ENCODE measurements at places on chromosomes 7 and 10.

- no peak for DNase-seq
These were observed 386.6 kb upstream of the POM121L12 start for GRCh38 chr7:52648872-52649271.

GRCh38 chr10:62614389-62615157 is 189.9 kb upstream of the ADO start:
- DNase-seq = no peak

DNA sequence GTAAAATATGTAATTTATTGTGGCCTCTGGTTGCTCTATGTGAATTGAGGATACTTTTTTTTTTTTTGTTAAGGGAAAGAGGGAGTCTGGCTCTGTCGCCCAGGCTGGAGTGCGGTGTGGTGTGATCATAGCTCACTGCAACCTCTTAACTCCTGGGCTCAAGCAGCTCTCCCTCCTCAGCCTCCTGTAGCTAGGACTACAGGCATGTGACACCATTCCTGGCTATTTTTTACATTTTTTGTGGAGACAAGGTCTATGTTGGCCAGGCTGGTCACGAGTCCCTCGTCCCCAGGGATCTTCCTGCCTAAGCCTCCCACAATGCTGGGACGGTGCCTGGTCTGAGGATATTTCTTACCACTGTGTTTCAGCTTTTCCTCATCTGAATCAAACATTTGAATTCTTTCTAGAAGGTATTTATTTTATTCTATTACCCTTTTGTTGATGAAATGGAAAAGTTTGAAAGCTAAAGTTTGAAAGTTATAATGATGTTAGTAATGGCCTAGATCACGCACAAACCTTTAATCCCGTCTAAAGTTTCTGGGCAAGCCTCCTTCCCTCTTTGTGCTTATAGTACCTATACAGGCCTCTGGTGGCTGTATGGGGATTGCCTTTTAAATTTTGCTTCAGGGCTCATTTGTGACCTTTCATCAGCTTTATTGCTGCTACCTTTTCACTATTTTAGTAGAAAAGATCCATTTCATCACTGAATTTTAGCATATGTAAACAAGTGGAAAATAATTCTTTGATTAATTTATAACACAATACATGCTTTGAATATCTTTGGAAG is 2.0 kb downstream of the IFRD1 start:
- DNase-seq = no peak

GRCh38 chr7:131299074-131299473 is 28.6 kb upstream of the MKLN1 start:
- DNase-seq = no peak

DNA sequence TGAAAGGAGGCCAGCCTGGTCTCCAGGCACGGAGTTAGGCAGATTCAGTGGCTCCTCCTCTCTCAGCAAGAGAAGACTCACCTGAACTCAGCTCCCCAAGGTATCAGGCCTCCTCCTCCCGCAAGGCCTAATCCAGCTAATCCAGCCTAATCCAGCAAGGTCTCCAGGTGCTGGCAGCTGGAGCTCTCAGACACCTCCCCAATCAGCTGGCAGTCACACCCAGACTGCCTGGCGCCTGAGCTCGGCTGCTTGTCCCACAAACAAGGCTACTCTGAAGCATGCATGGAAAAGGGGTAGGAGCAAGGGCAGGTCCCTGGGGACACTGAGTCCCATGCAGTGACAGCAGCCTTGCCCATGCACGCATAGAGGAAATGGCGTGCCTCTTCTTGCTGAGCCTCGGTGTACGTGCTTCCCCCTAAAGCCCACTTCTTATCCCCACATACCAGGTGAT is 3.3 kb upstream of the OPN4 start:
- no peak for DNase-seq

GRCh38 chr10:2866569-2866968 is 200.8 kb upstream of the PFKP start:
- DNase-seq = no peak

DNA sequence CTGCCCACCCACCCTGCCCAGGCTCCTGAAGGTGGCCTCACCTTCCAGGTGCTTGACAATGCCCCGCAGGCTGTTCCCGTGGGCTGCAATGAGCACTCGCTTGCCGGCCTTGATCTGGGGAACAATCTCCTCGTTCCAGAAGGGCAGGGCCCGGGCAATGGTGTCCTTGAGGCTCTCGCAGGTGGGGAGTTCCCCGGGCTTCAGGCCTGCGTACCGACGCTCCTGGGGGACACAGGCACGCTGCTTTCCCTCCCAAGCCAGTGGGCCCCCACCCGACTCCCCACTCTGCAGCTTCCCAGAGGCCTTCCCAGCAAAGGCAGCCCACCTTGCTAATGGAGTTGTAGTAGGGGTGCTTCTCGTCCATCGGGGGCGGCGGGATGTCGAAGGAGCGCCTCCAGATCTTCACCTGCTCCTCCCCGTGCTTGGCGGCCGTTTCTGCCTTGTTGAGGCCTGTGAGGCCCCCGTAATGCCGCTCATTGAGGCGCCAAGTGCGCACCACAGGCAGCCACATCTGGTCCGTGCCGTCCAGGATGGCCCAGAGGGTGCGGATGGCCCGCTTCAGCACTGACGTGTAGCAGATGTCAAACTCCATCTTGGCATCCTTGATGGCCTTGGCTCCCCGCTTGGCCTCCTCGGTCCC is 456 bp downstream of the PGAM2 start:
- no peak for DNase-seq

DNA sequence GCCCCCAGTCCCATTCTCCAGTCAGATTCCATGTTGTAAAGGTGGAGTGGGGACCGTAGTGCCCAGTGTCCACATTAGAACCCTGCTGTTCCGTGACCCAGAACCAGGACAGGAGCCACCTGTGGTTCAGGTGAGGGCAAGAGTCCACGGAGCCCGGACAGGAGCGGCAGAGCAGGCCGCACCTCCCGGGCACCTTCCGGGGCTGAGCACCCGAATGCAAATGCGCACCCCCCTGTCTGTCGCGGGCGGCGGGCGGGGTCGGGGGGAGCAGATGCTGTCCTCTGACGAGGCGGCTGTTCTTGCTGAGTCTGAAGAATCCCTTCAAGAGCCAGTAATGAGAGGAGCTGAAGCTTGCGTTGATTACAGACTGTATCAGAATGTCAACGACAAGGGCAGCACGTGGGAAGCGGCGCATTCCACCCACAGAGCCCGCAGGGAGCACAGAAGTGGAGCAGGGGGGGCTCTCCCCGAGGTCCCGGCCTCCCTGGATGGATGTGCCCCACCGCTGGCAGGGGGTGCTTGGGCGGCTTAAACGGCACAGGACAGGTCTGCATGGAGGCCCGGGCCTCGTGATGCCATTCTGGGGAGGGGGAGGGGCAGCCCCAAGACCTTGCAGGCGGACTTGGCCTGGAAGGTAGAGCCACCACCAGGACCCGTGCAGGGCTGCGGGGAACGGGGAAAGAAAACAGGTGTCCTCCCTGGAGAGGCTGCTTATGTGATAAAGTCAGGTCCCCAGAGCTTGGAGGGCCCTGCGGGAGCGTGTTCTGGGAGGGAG is 407.5 kb upstream of the RNF32 start:
- DNase-seq = no peak

- no peak for DNase-seq
These were observed 11.6 kb downstream of the MCMBP start for GRCh38 chr10:119860866-119861607.

DNA sequence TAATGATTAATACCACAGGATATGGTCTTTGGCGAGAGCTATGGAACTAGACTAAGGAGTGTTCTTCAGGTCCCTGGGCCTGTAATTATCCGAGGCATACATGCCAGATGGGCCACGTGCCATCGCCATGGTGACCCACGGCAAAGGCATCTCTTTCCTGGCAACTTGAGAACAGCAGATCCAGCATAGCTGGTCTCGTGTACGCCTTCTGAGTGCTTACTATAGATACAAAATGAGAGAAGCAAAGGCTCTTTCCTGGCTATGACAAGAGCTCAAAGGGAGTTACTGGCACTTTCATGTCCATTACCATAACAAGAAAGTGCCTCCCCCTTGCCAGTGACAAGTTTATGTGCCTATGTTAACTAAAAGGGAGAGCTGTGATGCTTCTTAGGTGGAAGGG is 26.0 kb upstream of the GLI3 start:
- DNase-seq = no peak

- DNase-seq = no peak
These were observed 41.7 kb downstream of the ARL4A start for GRCh38 chr7:12729112-12729511.

DNA sequence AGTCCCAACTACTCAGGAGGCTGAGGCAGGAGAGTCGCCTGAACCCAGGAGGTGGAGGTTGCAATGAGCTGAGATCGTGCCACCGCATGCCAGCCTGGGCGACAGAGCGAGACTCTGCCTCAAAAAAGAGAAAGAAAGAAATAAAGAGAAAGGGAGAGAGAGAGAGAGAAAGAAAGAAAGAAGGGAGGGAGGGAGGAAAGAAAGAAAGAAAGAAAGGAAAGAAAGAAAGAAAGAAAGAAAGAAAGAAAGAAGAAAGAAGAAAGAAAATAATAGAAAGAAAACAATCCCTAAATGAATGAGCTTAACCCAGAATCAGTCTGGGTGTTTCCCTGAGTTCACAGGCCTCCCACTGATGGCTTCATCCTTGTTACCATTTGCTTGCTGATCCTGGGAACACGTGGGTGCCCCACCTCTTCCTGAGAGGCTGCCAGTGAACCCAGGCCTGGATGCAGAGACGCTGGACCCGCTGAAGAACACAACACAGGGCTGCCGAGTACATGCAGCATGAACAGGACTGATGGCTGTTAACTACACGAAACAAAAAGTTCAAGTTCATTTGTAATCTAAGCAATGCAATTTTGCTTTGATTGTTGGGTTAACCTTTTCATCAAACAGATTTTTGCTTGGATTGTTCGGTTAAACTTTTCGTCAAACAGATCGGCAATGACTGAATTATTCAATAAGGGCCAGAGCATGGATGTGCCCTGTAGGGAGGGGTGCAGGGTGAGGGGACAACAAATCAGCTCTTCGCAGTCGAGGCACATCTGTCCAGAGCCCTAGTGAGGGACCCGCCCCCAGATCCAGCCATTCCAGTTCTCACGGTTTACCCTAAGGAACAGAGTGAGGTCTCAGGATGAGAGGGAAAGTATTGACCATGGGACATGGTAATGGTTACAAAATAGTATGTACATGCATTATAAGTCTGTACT is 11.5 kb downstream of the NPFFR1 start:
- DNase-seq = no peak

- no peak for DNase-seq
These were observed 465.3 kb downstream of the DNAJB6 start for GRCh38 chr7:157801971-157802675.

DNA sequence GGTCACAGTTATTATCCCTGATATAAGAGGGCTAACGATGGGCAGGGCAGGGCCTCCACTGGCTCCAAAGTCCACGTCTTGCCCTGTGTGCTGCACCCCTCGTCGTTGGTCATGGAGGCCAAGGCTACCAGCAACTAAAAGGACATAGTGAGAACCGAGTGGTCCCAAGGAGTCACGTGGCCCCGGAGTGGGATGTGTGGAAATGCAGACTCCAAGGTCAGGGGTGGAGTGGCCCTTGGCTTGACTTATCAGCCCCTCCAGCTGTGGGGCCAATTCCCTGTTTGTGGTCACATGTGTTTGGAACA is 30.7 kb downstream of the BTBD16 start:
- DNase-seq = no peak

- DNase-seq = no peak
These were observed 18.4 kb upstream of the MET start for GRCh38 chr7:116653646-116654045.

- DNase-seq = no peak
These were observed 3.6 kb downstream of the NPM3 start for GRCh38 chr10:101779544-101780186.

DNA sequence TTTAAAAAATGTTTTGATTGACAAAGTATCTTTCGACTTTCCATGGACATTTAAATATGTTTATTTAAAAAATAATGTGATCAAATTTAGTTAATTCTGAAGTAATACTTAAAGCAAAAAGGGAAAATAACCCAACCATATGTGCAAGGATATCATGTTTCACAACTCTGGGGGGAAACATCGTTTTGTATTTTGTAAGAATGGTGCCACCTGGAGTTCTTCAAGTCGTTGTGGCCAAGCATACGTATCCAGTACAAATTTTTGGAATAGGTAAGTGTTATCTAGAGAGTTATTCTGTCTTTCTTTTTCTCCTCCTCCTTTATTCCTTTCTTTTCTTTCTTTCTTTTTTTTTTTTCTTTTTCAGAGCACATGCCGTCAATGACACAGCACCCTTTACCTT is 176.2 kb upstream of the CSTF2T start:
- DNase-seq = no peak

DNA sequence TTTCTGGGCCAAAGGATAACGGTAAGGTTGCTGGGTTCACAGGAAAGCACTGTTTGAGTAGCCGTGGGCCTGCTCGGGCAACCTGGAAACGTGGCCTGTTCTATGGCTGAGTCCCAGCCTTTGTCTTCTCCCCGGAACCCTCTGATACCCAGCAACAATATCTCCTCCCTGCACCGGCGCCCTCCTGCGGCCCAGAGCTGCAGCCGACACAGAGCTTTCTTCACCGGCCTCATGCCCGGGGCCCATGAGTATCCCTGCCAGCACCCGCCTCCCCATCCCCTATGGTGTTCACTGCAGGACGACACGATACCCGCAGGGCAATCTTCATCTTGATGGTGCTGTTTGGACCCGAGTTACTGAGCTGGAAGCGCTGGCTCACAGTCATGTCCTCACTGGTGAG is 38.6 kb upstream of the NCAPG2 start:
- DNase-seq = no peak

DNA sequence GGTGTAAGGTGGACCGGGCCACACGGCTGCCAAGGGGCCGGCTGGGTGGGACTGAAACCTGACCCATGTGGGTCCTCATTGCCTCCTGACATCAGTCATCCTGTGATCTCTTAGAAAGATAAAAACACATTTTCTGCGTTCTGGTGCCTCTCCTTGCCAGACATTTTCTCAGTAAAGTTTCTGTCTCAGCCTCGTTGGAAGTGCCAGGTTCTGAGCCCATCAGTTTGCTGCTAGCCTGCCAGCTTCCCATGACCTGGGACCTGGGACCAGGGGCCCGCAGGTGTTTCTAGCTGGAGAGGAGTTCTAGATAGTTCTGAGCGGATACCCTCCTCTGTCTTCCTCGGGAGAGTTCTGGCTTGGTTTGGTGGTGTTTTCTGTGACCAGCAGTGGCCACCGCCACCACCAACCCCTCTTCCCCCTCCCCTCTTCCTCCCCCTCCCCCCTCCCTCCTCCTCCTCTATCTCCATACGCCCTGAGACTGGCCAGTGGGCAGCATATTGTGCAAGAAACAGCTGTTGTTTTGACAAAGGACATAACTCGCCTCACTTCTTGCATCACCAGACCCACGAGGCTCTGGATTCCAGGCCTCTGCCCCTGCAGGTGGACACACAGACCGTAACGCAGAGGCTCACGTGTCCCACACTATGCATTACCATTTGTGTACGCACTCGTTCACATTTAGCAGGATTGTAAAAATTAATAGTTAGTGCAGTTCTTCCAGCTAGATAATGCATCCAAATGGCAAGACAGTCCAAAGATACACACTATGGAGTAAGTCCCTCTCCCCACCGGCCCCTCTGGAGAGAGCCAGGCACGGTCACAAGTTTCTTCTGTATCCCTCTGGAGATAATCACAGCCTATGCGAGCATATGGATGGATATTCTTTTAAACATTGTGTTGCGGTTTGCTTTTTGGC is 94.6 kb downstream of the CUX1 start:
- DNase-seq = no peak

- peak; percentile 66 for DNase-seq
These were observed 21.7 kb upstream of the PCGF5 start for GRCh38 chr10:91198781-91199180.

GRCh38 chr7:103984050-103984449 is 5.4 kb downstream of the RELN start:
- no peak for DNase-seq

Measured in AG09309 (cell line).